ENCODE measurements at places on chromosomes 13 and 19.

- peak; percentile 76 for DNase-seq
Observed at GRCh38 chr13:94073007-94073744, 406.3 kb downstream of the DCT start.

- no peak for DNase-seq
Observed at GRCh38 chr13:98923641-98924397, 54.0 kb downstream of the DOCK9 start.

DNA sequence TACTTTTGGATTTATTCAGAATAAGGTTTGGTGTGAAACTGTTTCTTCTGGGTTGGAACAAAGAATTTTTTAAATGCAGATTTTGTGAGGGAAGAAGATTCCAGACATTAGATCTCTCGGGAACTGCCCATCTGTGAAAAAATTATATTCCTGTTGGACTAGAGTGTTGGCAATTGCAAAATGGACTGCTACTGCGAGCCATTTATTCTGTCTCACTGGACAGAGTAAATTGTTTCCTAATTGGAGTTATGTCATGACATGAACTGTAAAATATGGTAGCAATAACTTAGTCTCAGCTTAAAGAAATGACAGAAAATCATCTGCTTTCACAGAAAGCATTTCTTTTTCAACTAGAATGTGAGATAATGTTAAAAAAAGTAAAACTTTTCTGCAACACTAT, 86.0 kb upstream of the MYCBP2 start:
- no peak for DNase-seq

GRCh38 chr13:98158172-98158899, 15.4 kb downstream of the FARP1 start:
- DNase-seq, result no peak

DNA sequence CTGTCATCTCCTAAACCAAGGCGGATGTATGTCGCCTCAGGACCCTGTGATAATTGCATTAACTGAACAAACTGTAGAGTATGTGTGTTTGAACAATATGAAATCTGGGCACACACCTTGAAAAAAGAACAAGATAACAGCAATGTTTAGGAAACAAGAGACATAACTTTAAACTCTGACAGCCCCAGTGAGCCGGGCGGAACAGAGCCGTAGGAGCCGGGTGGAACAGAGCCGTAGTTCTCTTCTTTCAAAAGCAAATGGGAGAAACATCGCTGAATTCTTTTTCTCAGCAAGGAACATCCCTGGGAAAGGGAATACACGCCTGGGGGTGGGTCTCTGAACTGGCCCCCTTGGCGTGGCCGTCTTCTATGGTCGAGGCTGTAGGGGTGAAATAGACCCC, 31.8 kb upstream of the ZNF675 start:
- no peak for DNase-seq

- no peak for DNase-seq
Observed at GRCh38 chr13:67438465-67438864, 208.3 kb upstream of the PCDH9 start.

GRCh38 chr19:13072188-13072908, 30.3 kb downstream of the LYL1 start:
- no peak for DNase-seq
